Activated CD4-positive, alpha-beta T cell treated with anti-CD3 and anti-CD28 coated beads for 24 hours (primary cell): ENCODE measurements at places on chromosomes 3 and 15.

DNA sequence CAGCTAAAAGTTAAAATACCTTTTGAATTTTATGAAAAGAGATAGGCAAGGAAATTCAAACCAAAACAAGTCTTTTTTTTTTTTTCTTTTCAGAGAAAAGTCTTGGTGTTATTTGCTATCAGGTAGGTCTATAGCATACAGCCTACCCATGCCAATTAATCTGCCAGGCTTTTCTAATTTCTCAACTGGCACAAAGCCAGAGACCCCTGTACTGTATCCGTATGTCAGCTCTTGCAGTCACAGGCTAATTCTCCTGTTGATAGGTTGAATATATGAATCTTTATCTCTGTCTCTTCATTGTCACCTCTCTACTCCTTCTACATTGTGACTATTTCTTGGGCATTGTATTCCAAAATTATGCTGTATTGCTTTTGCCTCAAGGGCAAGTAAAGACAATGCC lies 133.4 kb downstream of the IL5RA start:
- DNase-seq, result no peak

DNA sequence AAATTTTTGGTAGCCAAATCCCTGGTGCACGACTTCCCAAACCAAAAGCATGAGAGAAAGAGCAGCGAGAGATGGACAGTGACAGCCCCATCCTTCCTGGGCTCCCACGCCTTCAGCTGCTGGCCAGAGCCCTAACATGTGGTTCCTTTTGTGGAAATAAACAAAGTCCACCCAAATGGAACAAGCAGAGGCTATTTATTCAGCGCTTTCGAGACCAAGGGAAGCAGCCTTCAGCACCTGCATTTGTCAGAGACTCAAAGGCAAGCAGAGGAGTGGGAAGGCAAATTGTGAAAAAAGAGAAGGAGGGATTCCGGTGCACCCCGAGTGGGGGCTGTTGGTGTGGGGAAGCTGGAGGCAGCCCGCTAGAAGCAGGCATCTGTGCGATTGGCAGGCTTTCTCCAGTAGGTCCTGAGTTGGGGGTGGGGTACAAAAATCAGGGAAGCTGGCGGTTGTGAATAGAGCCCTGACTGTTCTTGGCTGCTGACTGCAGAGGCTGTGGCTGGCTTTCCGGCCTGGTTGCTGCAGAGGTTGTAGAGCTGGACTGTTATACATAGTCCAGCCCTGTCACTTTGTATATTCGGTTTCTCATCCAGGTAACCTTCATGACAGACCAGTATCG lies 427.2 kb downstream of the OCA2 start:
- DNase-seq, result no peak

- DNase-seq, result no peak
These were observed 16.9 kb upstream of the FAM3D start for GRCh38 chr3:58683466-58683865.

DNA sequence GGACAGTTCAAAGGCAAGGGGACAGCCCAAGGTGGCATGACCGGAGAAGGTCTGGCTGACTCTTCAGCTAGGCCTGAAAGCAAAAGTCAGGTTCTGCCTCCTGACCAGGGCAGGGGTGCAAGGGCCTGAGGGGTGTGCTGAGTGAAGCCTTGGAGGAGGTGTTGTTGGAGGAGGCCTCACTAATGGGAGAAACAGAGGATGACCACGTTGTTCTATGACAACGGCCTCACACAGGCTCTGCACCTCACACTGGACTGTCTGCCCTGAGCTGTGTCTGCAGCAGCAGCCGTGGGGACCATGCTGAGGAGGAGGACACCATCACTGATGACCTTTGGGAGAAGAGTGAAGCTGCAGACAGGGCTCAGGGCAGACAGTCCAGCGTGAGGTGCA lies 116.9 kb upstream of the ABHD17C start:
- DNase-seq, result no peak

- no peak for DNase-seq
These were observed 36.1 kb upstream of the BLM start for GRCh38 chr15:90681056-90681455.

- peak; percentile 15 for DNase-seq
These were observed 412.9 kb downstream of the TIGIT start for GRCh38 chr3:114706591-114707232.

GRCh38 chr3:127277561-127277960 lies 10.3 kb downstream of the PRR20G start:
- DNase-seq, result no peak

- DNase-seq, result no peak
These were observed 30.1 kb downstream of the PLOD2 start for GRCh38 chr3:146130881-146131371.

- no peak for DNase-seq
These were observed 63.9 kb upstream of the TSEN2 start for GRCh38 chr3:12420393-12420792.

DNA sequence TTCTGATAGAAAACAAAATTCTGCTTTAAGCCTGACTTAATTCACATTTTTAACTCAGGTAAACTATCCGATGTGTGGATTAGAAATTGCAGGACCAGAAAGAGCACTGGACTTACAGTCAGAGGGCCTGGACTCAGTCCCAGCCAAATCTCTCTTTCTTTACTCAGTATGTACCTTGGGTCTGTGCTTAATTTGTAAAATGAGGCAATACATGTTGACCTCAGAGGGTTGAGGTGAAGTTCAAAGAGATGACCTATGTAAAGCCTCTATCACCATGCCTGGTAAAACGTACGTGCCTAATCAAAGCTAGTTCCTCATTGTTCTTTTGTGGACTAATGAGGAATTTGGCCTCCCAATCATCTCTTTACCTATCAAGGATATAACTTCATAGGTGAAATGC lies 1.9 kb upstream of the BCL2A1 start:
- no peak for DNase-seq

DNA sequence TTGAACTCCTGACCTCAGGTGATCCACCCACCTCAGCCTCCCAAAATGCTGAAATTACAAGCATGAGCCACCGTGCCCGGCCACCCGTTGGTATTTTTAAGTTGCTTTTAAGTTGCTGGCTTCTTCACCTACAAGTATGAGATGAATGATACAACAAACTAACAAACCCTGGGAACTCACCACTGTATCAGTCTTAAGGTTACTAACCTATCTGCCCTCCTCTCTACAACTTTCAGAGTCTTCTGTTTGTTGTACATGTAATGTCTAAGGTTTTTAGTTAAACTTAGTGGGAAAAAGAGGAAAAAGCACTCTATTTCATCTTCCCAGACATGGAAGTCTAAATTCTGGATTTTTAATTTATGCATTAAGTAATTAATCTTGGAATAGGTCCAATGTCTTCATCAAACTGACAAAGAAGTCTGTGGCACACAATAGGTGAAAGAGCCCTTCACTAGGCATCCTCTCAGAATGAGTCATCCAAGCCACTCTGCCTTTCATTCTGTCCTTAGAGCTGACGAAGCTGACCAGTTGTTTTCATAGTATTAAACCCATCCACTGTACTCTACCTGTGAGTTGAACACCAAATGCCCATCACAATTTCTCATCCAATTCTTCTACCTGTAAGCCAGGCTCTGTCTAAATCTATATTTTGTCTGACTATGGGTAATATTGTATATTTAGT lies 936.1 kb downstream of the TUSC7 start:
- DNase-seq, result no peak

GRCh38 chr3:148208975-148209374 lies 488.7 kb upstream of the AGTR1 start:
- no peak for DNase-seq

DNA sequence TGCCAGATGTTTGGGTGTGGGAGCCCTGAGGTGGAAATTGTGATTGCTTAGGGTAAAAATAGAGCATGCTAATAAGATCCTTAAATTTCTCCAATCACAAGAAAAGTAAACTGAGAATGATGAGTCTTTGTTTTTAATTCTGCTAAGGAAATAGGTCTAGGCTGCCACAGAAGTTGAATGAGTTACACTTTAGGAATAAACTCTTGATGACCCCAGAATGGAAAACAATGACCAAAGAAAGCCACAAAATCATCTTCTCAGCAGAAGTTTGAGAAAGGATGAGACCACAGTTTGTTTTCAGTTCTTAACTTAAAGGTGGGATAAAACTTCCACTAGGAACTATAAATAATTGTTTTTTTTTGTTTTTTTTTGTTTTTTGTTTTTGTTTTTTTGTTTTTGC lies 164.6 kb upstream of the BCL6 start:
- DNase-seq, result no peak

- no peak for DNase-seq
These were observed 20.3 kb upstream of the ADAMTS7 start for GRCh38 chr15:78831229-78832207.

DNA sequence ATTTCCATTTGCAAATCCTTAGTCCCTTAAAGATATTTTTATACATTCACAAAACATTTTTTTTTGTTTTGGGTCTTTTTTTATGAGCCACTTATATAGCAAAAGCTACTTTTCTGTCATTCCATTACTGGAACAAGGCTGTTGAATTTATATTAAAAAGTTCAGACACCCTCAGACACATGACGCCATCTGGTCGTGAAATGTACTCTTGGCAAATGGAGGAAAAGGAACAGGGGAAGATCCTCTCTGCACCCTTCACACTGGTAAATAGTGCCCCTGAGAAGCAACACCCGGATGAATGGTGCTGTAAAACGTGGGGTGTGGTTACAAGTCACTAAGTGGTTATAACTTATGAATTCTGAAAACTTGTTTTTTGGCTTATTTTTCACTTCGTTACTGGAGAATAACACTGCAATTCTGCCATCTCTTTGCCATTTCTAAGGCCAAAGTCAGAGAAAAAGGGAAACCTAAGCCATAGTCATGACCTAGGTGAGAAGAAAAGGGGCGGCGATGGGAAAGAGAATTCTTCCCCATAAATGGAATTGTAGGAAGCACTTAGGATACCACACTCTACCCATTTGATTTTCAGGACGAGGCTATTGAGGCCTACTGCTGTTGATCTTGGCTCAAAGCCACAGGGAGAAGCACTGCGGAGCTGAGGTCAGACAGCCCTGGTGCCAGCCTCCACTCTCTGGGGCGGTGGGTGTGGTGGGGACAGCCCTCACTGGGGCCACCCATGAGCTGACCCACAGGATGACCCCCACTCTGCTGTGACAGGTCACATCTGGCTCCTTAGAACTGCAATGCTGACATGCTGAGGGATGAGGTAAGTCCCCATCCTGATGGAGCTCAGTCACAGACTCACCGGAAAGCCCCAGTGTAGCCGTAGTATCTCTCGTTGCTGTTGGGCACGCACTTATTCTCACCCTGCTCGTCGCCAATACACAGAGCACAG lies 21.9 kb downstream of the LTF start:
- no peak for DNase-seq

GRCh38 chr3:141401095-141401494 lies 32.8 kb downstream of the ZBTB38 start:
- DNase-seq, result no peak
